GM04504 (cell line): ENCODE measurements at places on chromosomes 12 and 14.

- DNase-seq = no peak
These were observed 172.4 kb upstream of the NTF3 start for GRCh38 chr12:5259523-5259922.

- no peak for DNase-seq
These were observed 61.5 kb downstream of the NT5DC3 start for GRCh38 chr12:103779410-103780092.

- peak; percentile 50 for DNase-seq
These were observed 157.2 kb downstream of the PAX9 start for GRCh38 chr14:36818794-36819384.

DNA sequence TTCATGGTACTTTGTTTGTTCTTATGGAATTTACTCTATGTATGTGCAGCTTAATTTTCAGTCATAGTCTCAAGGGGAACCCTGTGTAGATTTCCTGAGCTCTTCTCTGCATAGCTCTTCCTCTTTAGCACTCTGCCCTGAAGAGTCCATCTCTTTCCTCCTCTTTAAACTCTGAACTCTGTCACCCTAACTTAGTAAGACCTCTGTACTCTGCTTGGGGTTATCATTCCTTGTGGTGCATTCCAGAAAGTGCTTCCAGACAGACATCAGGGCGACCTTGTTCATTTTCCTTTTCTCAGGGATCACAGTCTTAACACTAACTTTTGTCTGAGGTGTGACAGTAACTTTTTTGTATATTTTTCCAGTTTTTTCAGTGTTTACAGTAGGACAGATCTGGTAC is 179.3 kb downstream of the RAD51B start:
- no peak for DNase-seq

DNA sequence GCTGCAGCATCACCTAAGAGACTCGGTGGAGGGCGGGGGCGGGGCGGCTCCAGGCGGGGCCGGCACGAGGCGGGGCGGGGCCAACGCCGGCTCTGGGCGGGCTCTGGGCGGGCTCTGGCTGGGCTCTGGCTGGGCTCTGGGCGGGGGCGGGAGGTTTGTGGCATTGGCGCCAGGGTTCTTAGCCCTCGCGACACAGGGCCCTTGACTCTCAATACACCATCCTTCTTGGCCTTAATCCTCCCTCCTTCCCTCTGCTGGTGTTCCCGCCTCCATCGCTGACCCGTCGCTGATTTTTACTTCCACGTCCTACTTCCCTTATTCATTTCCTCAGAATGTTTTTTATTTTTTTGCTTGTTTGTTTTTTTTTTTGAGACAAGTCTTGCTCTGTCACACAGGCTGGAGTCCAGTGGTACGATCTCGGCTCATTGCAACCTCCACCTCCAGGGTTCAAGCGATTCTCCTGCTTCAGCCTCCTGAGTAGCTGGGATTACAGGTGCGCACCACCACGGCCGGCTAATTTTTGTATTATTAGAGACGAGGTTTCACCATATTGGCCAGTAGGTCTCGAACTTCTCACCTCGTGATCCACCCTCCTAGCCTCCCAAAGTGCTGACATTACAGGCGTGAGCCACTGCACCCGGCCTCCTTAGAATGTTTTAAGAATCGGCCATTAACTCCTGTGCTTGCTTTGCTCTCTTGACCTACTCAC is at the start of gene BLTP3B:
TSS of gene BLTP3B (minus strand) at position 24 of the 709 bp plus-strand sequence. CDS start 239 bp downstream, outside the sequence.
- DNase-seq = peak; percentile 51
